Dermis microvascular lymphatic vessel endothelial cell (primary cell): ENCODE measurements at places on chromosomes 7 and 10. TPM values are rescaled to one million over a fixed set of nuclear protein-coding genes. Genes with fewer than 3 reads are reported as not detected.

The SLC13A1 gene
- not detected in 2 replicates for total RNA-seq

The OR2A42 gene
- not detected in 2 replicates for total RNA-seq

The PRSS37 gene
- not detected in 2 replicates for total RNA-seq

The SP8 gene
- total RNA-seq: not detected in 2 replicates

The PTTG1IP2 gene
- total RNA-seq: not detected in 2 replicates

The PTPRZ1 gene
- not detected in 2 replicates for total RNA-seq

The NAT16 gene
- total RNA-seq: not detected in 2 replicates

The RUFY2 gene
- total RNA-seq: 13.4 and 13.5 TPM in 2 replicates

The KCNH2 gene
- total RNA-seq: 0.13 TPM in 1 of 2 replicates, not detected in the other

The CPA5 gene
- not detected in 2 replicates for total RNA-seq

The WDFY4 gene
- under 0.01 and 0.25 TPM in 2 replicates for total RNA-seq

The PON1 gene
- not detected in 2 replicates for total RNA-seq

The BLNK gene
- not detected in 2 replicates for total RNA-seq

The PON2 gene
- total RNA-seq: 102 and 139 TPM in 2 replicates

The GPR15LG gene
- total RNA-seq: not detected in 2 replicates

The SLC39A12 gene
- under 0.01 TPM in 1 of 2 replicates, not detected in the other for total RNA-seq

The RAMP3 gene
- 32.3 and 213 TPM in 2 replicates for total RNA-seq

The ZPBP gene
- not detected in 2 replicates for total RNA-seq

The GBX1 gene
- total RNA-seq: not detected in 2 replicates

The TMEM176B gene
- total RNA-seq: not detected in 2 replicates

The LARP4B gene
- 23.5 and 24.8 TPM in 2 replicates for total RNA-seq

The PLXNA4 gene
- 5.3 and 15.4 TPM in 2 replicates for total RNA-seq

The CYP17A1 gene
- under 0.01 TPM in 1 of 2 replicates, not detected in the other for total RNA-seq

The SPDYE3 gene
- total RNA-seq: not detected in 2 replicates

The SGPL1 gene
- total RNA-seq: 9.4 and 15.9 TPM in 2 replicates

The ADCYAP1R1 gene
- under 0.01 TPM in 2 replicates for total RNA-seq

The ANXA8 gene
- not detected in 2 replicates for total RNA-seq

The IMPDH1 gene
- 54.9 and 63.5 TPM in 2 replicates for total RNA-seq

The GHRHR gene
- not detected in 2 replicates for total RNA-seq

The NANOS1 gene
- 0.13 and 0.76 TPM in 2 replicates for total RNA-seq

The HOXA11 gene
- 0.13 TPM in 2 replicates for total RNA-seq

The PDE6C gene
- total RNA-seq: not detected in 2 replicates

The KIAA1549 gene
- 1.9 and 3.3 TPM in 2 replicates for total RNA-seq

The ANXA8L1 gene
- total RNA-seq: not detected in 2 replicates

The GSDME gene
- 13.7 and 15.1 TPM in 2 replicates for total RNA-seq

The ZNF467 gene
- total RNA-seq: 4.5 and 8.0 TPM in 2 replicates

The BTAF1 gene
- total RNA-seq: 23.7 and 25.8 TPM in 2 replicates

The AKR1C8 gene
- not detected in 2 replicates for total RNA-seq

The CDK14 gene
- 0.89 and 1.2 TPM in 2 replicates for total RNA-seq

The EMX2 gene
- not detected in 2 replicates for total RNA-seq

The EEPD1 gene
- 1.0 and 1.3 TPM in 2 replicates for total RNA-seq

The OR9A2 gene
- not detected in 2 replicates for total RNA-seq

The ZNF511 gene
- total RNA-seq: 21.5 and 23.7 TPM in 2 replicates

The HOXA6 gene
- 1.9 and 3.2 TPM in 2 replicates for total RNA-seq

The GJD4 gene
- total RNA-seq: not detected in 2 replicates

The WEE2 gene
- under 0.01 and 0.13 TPM in 2 replicates for total RNA-seq

The NEUROG3 gene
- not detected in 2 replicates for total RNA-seq

The SKIDA1 gene
- 1.9 and 3.8 TPM in 2 replicates for total RNA-seq

The HECTD2 gene
- 4.1 and 6.2 TPM in 2 replicates for total RNA-seq

The SMIM30 gene
- 47.1 and 48.0 TPM in 2 replicates for total RNA-seq

The WAC gene
- total RNA-seq: 37.1 and 43.4 TPM in 2 replicates

The KNDC1 gene
- under 0.01 TPM in 1 of 2 replicates, not detected in the other for total RNA-seq

The PAPOLB gene
- total RNA-seq: 0.13 and 0.25 TPM in 2 replicates
